ENCODE measurements at places on chromosomes 4 and X.

- DNase-seq, result no peak
Measured at GRCh38 chr4:95476121-95476520, 72.7 kb downstream of the UNC5C start.

GRCh38 chrX:122046226-122046625 lies 998.8 kb downstream of the GLUD2 start:
- no peak for DNase-seq

GRCh38 chr4:99349338-99349737 lies 3.2 kb downstream of the ADH1C start:
- no peak for DNase-seq

- DNase-seq, result no peak
Measured at GRCh38 chr4:85772470-85772869, 297.5 kb downstream of the ARHGAP24 start.

- no peak for DNase-seq
Measured at GRCh38 chr4:142725886-142726285, 120.2 kb downstream of the INPP4B start.

DNA sequence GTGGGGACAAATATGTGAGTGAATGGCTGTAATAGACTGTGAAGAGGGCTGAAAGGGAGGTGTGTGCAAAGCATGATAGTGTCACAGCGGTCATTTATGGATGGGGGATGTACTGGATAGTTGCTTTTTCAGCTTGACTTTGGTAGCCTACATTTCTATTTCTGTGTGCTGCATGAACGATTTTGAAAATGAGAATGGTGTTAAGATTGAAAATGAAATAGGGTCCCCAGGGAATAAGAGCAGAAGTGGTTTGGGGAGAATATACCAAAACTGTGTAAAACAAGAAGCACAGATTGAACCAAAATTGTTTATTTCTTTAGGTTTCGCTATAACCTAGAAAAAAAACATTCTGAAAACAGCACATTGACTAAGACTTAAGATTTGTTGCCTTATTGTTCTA lies 58.8 kb upstream of the CLNK start:
- no peak for DNase-seq

DNA sequence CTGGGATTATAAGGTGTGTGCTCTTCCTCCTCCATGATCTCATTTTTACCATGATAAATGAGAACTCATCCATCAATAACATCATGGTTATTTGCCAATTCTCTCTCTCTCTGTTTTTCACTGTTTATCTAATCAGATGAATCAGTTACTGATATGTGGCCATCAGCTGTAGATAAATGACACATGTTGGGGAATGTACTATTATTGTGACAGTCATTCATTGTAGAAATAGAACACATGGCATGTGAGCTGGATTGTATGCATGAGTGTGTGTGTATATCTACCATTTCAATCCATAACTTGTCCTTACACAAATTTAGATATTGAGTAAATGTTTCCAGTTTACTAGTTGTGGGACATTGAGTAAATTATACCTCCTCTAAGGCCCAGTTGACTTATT lies 53.0 kb downstream of the OSTC start:
- DNase-seq, result no peak

DNA sequence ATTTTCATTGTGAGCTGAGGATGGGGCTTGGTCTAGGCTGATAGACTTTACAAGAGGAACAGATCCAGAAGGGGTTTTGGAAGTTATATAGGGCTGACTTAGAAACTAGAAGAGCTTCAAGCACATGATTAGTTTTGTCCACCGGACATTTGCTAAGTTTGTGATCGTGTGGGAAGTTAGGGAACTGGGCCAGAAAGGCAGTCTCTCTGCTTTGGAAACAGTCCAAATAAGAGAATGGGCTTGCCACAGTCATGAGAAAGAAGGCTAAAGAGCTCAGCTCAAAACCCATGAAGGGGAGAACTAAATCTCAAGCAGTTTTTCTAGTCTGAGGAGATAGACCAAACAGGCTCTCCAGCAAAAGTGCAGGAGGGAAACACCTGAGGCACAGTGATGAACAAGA lies 67.8 kb downstream of the ZNF674 start:
- DNase-seq, result no peak

GRCh38 chr4:40840255-40840984 lies 90.7 kb downstream of the NSUN7 start:
- DNase-seq, result no peak

DNA sequence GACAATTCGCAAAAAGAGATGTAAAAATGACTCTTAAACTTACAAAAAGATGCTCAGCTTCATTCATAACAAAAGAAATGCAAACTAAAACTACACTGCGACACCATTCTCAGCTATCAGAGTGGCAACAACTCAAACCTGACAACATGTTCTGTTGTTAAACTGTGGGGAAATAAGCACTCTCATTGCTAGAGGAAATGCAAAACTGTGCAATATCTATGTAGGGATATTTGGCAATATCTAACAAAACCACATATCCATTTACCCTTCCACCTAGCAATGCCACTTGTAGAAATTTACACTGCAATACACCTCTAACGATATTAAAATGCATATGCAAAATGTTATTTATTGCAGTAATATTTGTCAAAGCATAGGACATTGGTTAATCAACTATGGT lies 78.3 kb upstream of the EGFL6 start:
- no peak for DNase-seq

DNA sequence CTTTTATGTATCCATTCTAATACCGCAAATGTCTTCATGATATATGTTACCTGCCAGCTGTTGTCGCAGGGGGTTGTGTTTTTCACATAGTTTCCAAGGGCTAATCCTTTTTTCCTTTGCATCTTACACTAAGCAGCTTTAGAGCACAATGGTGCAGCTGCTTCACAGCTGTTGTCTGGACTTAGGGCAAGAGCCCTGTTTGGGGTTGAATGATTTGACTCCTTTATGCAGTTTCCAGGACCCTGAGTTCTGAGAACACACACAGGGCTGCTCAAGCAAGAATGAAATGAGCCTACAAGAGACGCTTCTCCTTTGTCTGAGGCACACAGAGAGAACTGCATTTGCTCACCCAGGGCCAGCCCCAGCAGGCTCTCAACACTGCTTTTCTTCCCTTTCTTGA lies 20.2 kb downstream of the CCNG2 start:
- DNase-seq, result no peak

- no peak for DNase-seq
Measured at GRCh38 chrX:48558271-48558670, 16.0 kb upstream of the RBM3 start.

- DNase-seq, result no peak
Measured at GRCh38 chrX:95764972-95765451, 919.6 kb upstream of the DIAPH2 start.

DNA sequence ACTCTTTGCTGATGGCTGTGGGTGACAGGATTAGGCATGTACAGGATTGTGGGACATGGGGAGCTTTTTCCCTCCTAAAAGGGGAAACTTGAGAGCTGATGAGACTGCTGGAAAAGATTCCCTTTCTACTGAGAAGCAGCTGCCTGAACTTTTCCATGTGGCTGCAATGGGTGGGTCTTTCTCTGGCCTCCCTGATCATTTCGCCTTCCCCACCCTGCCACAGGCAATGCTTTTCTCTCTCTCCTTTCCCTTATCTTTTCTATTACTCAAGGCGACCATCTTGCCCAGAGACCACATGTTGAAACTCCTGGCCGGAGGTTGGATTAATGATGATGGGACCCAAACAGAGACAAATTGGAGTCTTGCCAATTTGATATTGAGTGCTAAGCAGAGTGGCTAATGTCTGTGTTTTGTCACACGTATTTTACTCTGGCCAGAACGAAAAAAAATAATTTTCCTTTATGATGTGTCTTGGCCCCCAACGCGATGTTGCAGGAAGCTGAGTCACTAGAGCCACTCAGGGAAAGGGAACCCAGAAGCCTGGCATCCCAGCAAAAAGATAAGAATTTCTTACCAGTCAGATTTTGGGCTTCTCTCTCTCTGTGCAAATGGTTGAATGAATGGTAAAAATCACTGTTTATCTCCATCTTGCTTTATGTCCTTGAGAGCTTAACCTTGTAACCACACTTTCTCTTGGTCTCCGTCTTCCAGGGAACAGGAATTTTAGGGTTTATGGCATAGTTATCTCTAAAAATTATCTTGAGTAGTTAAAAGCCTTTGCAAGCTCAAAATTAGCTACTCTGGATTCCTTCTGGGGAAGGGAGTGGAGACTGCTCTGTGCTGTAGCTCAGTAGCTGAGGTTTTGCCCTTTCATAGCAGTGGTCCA lies 19.4 kb upstream of the ATP8A1 start:
- no peak for DNase-seq

DNA sequence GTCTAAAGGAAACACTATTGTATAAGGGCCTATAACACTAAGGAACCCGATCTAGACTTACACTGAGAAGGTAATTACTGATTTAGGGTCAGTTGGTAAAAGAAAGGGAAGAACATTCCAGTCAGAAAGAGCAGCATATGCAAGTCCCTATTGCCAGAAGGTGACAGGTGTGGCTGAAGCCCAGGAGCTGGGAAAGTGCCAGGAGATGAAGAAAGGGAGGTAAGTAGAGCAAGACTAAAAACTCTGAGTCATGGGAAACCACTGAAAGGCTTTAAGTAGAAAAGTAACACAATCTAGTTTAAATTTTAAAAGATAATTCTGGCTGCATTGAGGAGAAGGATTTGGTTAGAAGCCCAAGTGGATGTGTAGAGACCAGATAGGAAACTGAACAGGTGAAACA lies 77.7 kb upstream of the INTU start:
- no peak for DNase-seq

DNA sequence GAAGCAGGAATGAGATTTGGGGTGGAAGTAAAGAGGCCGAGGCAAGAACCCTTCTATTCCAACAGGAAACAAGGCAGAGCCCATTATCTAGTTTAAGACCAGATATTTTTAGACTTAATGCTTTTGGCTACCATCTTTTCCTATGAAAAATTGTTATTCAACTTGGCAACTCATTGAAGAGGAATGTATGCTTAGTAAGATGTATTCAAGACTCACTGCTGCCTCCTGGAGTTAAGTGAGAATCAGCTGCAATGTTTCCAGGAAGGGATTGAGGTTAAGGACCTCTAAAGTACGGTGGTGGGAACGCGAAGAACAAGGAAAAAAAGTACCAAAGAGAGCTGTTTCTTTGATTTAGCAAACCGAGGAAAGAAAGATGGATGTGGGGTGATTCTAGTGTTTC lies 89.1 kb downstream of the RAPGEF2 start:
- no peak for DNase-seq

DNA sequence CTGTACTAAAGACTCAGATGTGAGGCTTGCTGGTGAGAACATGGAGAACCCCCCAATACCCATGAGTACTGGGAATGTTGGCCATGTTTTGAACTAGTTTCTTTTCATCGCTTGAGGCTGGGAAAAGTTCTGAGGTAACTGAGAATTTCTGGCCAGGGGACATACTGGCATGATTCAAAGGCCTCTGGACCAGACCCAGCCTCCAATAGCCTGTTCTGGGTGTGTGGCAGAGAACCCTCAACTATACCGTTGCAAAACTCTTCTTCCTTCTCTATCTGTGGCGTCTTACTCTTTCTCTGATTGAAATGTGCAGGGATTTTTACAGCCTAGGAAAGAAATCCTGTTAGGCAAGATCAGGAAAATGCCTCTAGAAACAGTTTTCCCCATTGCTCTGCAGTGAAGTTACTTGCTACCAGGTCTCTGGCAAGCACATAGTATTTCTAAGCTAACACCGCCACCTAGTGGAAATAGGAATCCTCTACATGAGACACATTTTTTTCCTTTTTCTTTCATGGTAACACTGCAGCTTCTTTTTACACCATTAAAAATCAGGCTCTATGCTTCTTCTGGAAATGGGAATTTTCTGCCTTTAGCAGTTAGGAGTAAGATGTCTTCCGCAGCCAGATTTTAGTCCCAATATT lies 170.7 kb upstream of the ZCCHC13 start:
- DNase-seq, result no peak

GRCh38 chr4:5816101-5816500 lies 76.8 kb downstream of the CRMP1 start:
- DNase-seq, result no peak

DNA sequence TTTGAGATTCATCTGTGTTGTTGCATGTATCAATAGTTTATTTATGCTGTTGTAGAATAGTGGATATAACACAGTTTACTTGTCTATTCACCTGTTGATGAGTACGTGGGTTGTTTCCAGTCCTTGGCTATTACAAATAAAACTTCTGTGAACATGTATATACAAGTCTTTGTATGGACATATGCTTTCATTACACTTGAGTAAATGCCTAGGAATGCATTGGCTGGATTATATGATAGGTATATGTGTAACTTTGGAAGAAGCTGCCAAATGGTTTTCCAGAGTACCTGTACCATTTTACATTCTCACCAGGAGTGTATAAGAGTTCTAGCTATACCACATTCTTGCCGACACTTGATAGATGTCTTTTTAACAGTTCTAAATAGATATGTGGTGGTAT lies 16.5 kb downstream of the ART3 start:
- no peak for DNase-seq

GRCh38 chrX:29432534-29432933 lies 782.8 kb upstream of the MAGEB2 start:
- DNase-seq, result no peak

DNA sequence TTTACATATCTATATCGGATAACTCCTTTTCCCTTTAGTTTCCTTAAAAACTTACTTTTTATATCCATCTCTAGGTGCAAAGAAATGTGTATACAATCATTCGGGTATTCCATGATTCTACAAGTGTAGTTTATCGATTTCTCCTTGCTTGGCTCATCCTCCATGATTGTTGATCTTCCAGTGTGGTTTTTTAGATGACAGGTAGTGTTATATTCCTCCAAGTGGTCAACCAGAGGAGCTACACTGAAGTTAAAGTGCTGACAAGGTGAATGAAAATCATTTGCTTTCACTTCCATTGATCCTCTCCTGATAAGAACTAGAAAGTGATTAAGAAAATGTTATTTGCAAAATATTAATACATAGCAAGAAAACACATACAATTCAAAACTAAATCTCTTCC lies 38.5 kb downstream of the TMEM156 start:
- DNase-seq, result no peak

GRCh38 chr4:11881364-11881763 lies 452.7 kb upstream of the HS3ST1 start:
- DNase-seq, result no peak

GRCh38 chr4:182743815-182744214 lies 173.4 kb downstream of the DCTD start:
- DNase-seq, result no peak

- no peak for DNase-seq
Measured at GRCh38 chr4:67542076-67542475, 3.2 kb downstream of the CENPC start.

DNA sequence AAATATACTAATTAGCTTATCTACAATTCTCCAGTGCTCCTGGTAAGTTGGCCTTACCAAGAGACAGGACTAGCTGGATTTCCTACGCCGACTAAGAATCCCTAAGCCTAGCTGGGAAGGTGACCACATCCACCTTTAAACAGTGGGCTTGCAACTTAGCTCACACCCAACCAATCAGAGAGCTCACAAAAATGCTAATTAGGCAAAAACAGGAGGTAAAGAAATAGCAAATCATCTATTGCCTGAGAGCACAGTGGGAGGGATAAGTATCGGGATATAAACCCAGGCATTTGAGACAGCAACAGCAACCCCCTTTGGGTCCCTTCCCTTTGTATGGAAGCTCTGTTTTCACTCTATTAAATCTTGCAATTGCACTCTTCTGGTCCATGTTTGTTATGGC lies 1025.0 kb downstream of the RAB28 start:
- no peak for DNase-seq

GRCh38 chrX:130109429-130110378 lies 593 bp downstream of the ELF4 start:
- DNase-seq, result no peak
